ENCODE measurements at places on chromosomes 3 and 15.
A peak's percentile ranks its signal among the peaks of the same experiment; 100 is the strongest.

GRCh38 chr3:146177072-146177471 is 16.1 kb upstream of the PLOD2 start:
- DNase-seq: no peak

GRCh38 chr15:50137330-50137761 is 18.3 kb upstream of the ATP8B4 start:
- no peak for DNase-seq

DNA sequence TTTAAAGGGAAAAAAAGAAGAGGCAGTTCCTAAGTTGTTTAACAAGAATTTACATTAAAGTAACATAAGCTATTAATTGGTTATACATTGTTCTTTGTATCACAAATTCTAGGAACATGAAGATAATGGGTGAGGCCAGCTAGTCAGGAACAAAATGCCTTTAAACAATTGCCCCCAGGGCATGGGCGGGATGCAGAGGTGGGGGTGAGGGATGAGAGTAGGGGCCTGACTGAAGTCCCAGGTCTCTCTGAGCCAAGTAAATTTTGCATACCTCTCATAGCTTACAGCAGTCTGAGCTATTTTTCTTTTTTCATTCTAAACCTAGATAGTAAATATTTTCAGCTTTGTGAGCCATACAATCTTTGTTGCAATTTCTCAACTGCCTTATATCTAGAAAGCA is 77.8 kb upstream of the RNU6-1 start:
- DNase-seq: no peak

GRCh38 chr3:77321646-77322045 is 281.7 kb downstream of the ROBO2 start:
- DNase-seq: no peak

DNA sequence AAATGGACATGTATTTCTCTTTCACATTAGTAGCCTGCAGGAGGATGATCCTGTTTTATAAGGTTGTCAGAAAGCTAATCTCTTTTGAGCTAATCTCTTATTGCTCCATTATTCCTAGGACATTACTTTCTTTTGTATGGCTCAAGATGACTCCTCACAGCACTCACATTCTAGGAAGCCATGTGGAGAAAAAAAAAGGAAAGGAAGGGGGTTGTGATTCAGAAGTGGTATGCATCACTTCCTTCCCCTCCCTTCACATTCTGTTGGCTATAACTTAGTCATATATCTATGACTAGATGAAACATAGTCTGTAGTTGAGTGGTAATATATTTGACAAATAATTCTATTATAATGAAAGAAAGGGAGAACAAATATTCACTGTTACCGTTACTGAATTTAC is 168.8 kb upstream of the TTC14 start:
- no peak for DNase-seq

- peak; percentile 31 for DNase-seq
Measured at GRCh38 chr15:85443593-85444087, 63.2 kb downstream of the AKAP13 start.

- DNase-seq: no peak
Measured at GRCh38 chr3:72679540-72680198, 168.6 kb downstream of the SHQ1 start.

- no peak for DNase-seq
Measured at GRCh38 chr3:178200316-178200715, 335.9 kb upstream of the KCNMB2 start.

- no peak for DNase-seq
Measured at GRCh38 chr15:29143909-29144635, 125.5 kb downstream of the NSMCE3 start.

DNA sequence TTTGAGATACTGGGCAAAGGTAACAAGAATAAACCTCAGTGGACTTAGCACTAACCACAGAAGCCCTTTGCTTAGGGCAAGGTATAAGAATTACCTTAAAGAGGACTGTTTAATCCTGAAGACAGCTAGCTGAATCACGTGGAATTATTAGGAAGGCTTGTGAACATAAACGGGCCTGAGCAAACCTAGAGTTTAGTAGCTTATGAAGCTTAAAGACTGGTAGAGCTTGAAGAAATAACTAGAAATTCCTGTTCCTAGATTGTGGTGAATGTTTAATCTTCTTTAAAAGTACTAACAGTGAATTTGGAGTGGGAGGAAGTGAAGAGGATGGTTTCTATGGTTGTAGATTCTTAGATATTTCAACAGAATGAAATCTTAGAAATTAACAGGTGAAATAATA is 428.9 kb upstream of the THRB start:
- DNase-seq: no peak

DNA sequence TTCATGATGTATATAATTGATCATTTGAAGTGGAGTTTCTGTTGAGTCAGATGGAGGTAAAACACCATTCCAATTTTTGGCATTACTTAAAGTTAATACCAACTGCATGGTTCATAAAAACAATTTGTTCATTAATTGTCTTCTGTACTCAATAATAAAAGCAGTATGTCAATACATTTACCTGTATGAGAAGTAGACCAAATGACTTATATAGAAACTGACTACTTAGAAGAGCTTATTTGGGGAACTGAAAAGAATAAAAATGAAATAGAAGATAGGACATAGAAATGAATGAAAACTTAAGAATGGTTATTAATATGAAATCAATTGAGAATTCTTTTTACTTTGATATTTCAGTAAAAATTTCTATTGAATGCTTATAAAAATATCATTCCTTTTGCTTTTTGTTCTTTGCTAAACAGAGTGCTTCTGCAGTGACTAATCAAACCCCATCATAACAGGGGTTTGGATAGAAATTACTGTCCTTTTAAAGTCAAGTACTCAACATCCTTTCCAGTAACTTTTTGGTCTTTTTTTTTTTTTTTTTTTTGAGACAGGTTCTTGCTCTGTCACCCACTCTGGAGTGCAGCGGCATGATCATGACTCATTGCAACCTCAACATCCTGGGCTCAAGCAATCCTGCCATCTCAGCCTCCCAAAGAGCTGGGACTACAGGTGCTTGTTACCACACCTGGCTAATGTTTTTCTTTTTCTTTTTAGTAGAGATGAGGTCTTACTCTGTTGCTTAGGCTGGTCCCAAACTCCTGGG is 6.5 kb upstream of the CRYBG3 start:
- peak; percentile 70 for DNase-seq

GRCh38 chr15:95365511-95366107 is 964.9 kb upstream of the NR2F2 start:
- no peak for DNase-seq

DNA sequence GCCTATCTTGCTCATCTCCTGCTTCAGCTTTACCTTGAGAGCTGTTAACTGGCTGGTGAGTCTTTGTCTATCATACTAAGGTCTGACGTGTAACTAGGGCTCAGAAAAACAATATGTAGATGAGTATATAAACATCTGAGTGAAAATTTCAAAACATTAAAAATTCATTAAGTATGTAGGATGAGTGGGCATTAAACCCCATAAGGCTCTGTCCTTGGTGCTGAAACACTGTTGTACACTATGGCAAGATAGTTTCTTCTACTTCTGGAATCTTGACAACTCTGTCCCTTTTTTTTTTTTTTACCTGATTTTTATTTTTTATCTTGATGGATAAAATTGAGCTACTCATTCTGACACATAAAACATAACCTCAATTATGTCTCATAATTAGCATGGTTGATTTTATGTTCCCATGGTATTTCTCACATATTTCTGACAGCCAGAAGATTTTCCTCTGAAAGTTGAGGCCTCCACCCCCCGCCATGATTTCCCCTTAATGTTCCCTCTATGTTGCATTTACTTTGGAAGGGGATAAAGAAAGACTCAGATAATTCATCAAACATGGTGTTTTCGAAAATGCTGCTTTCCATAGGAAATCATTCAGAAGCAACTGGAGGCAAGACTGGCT is 54.3 kb downstream of the DGKG start:
- peak; percentile 40 for DNase-seq

GRCh38 chr3:61944726-61945125 is 383.4 kb downstream of the PTPRG start:
- DNase-seq: no peak

DNA sequence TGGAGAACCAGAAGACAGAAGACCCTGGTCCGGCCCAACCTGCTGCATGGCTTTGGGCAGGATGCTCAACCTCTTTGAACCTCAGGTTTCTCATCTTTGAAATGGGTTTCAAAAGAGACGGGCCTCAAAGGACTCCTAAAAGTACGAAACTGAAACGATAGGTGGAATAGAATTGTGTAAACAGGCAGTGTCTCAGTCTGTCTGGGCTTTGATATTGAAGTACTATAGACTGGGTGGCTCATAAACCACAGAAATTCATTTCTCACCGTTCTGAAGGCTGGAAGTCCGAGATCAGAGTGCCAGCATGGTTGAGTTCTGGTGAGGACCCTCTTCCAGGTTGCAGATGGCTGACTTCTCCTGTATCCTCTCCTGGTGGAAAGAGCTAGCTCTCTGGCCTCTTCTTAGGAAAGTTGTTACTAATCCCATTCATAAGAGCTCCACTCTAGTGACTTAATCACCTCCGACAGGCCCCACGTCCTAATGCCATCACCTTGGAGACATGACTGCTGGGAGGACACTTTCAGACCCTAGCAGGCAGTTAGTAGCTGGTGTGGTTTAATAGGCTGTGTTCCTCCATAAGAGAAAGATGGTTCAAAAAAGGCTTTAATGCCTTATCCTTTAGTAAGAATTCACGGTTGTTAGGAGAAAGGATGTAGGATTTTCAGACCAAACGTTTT is 35.7 kb downstream of the SSUH2 start:
- no peak for DNase-seq

GRCh38 chr3:182129740-182130139 is 418.0 kb downstream of the SOX2 start:
- no peak for DNase-seq

- peak; percentile 38 for DNase-seq
Measured at GRCh38 chr15:58771621-58772250, 634 bp downstream of the MINDY2 start.

- DNase-seq: no peak
Measured at GRCh38 chr3:139135657-139136056, 91.0 kb upstream of the PRR23C start.

DNA sequence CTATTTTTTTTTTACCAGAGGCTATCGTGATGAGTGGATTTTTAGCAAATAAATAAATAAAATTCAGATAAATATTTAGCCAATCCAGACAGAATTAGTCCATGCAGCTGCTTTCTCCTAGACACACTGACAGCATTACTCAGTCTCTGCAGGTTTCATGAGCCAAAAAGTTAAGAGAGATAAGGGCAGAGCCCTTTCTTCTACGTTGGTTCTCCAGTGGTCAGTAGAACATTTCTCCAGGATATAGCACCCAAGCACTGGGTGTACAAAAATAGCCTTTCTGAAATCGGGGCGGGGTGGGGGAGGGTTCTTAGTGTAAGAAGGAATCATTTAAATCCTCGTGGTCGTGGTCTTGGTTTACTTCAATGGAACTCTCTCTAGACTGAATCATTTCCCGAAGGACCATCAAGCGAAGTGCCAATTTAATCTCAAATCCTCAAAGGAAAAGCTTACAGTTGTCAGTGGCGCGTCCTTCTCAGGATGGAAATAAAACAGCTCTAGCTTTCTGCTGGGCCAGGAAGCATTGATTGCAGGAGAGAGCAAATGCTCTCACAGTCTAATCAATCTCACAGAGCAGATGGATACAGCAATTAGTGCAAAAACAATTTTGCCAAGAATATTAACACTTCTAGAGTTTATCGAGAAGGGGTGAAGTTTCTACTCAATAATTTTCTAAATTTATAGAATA is 86.2 kb downstream of the SATB1 start:
- DNase-seq: no peak

DNA sequence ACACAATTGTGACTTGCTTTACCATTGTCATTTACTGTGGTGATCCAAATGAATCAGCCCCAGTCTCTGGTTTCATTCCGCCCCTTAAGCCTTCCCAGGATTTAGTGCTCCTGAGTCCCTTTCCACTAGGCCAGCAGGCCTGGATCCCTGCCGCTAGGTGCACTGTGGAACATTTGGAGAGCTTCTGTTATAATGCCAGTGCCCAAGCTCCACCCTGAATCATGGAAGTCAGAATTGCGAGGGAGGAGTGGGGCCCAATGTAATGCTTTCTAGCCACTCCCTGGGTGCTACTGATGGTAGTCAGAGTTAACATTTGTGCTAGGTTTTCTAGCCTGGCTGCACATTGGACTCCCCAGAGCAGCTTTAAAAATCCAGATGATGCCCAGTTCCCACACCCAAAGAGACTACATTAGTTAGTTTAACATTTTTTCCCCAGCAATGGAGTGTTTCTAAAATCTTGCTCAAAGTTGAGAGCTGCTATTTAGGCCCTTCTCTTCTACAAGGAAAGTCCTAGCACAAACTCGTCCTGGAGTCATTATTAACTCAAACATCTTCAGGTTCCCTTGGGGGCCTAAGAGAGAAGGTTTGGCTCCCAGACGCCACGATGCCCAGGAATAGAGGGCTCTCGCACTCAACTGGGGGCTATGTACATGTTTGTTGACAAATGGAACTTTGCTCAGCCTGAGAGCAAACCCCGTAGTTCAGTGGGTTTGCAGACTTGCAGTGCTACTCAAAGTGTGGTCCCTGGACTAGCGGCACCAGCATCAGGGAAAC is 366.7 kb upstream of the PROK2 start:
- DNase-seq: no peak

DNA sequence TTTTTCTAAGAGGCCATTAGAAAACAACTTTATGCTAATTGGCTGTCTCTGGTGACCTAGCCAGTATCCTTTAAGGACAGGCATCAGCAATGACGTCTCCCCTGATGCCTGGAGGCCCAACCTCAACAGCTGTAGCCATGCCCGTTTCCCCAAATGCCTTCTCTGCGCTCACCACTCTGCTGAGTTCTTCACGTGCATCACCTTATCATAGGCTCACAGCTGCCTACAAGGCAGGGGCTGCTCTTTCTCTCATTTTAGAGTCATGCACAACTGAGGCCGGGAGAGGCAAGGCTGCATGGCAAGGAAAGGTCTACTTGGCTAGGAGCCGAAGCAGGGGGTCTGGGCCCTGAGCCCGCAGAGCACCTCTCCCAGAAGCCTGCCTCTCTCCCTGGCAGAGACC is 43.9 kb upstream of the SEC13 start:
- DNase-seq: no peak

GRCh38 chr3:20930034-20930433 is 744.0 kb upstream of the SGO1 start:
- no peak for DNase-seq

DNA sequence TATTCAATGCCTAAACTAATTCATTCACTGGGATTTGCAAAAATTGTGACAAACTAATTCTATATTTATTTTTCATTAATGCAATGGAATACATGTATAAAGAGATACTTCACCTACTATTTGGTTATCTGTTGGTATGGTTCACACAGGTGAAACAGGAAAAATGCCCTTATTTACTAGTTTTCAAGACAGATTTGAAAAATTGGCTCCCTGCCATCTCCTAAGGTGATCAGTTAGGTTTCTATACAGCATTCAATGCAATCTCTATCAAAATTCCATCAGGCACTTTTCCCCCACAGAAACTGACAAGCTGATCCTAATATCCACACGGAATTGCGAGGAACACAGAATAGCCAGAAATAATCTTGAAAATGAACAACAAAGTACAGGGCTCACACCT is 101.1 kb downstream of the DLG1 start:
- no peak for DNase-seq

DNA sequence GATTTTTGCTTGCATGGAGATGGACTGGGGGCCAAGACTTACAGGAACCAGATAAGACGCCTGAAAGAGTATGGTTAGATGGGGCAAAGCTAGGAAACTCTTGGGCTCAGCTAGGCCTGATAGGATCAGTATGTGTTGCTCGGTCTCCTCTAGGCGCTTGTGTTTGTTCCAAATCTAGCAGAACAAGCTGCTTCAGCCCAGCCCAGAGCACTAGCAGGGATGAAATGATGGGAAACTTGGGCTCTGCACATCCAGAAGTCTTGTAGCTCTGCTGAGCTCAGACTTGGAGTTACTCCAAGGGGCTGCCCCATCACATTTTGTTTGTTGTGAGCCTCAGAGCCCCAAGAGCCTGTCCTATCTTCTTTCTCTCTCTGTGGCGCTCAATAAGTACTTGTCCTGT is 34.7 kb downstream of the FOXL2 start:
- no peak for DNase-seq

Measured in activated naive CD4-positive, alpha-beta T cell treated with anti-CD3 and anti-CD28 coated beads, Interleukin-2, amount 10 ng/mL, durations not matched to agents 7 days and 5 days (primary cell).